ENCODE measurements at places on chromosomes 3 and 15.

DNA sequence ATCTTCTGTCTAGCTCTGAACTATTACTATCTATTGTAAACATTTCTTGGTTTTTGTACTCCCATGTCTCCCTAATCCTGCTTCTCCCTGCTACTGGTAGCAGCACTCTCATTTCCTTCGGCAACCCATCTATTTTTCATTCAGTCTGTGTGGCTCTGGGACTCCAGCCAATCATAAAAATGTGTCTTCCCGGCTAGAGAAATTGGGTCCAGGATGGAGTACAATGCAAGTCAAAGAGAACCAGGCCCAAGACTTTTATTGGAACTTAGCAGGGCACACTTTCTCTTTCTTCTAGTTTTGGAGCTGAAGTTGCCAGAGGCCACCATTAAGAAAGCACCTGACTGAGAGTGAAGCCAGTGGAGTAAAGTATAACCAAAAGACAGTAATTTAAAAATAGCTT is 22.8 kb upstream of the ARHGEF26 start:
- DNase-seq = no peak

- DNase-seq = peak; percentile 52
These were observed 529.6 kb downstream of the SHQ1 start for GRCh38 chr3:72318504-72319193.

- no peak for DNase-seq
These were observed 67.5 kb downstream of the PROS1 start for GRCh38 chr3:93906245-93906644.

DNA sequence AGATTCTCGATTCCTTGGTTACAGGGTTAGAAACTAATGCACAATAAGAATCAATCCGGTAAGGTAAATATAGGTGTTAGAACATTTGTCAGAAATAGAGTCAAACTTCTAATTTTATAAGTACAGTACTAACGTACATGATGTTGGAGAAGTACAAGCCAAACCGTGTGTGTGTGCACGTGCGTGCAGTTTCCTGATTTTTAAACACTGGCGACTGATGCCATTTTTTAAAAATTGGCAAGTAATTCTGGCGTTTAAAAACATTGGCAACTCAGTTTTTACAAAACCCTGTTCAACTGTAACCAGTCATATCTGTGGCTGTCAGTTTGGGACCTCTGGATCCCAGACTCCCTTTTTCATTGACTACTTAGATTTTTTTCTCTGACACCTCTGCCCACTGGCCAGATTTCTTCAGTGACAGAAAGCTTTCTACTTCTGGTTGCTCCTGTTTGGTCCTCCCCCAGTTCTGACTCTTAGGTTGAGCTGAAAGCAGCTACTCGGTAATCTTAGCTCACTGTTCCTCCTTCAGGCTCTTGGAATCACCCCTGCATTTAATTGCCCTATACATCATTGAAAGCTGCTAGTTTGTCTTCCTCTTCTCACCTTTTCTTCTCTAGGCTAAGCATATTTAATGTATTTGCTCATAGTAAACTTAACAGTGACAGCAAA is 843 bp downstream of the ATG7 start:
- DNase-seq = no peak

GRCh38 chr3:55704521-55704920 is 217.4 kb upstream of the WNT5A start:
- no peak for DNase-seq

DNA sequence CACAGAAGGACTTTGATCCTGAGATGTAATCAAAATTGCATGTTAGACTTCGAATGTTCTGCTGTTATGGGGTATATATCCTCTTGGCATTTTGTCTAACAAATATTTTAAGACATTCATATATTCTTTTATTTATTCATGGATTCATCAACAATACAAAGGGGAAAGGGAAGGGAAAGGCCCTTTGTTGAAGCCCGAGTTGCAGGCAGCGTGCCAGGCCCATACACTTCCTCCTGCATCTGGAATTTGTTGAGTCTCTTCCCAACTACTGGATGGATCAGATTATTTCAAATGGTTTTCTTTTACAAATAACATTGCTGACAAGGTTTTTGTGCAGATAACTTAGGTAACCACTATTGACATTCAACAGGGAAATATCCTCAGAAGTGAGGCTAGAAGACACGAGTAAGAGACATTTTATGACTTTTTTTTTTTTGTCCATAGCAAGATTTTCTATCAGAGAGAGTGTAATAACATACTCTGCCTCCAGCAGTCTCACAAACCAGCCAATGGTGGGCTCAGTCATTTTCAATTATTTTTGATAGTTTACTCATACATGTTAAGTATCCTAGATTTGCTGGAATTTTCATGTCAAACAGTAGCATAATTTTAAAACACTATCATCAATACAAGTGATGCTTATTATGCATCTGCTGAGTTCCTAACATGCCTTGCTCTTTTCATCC is 94.3 kb downstream of the RPL39L start:
- DNase-seq = no peak

DNA sequence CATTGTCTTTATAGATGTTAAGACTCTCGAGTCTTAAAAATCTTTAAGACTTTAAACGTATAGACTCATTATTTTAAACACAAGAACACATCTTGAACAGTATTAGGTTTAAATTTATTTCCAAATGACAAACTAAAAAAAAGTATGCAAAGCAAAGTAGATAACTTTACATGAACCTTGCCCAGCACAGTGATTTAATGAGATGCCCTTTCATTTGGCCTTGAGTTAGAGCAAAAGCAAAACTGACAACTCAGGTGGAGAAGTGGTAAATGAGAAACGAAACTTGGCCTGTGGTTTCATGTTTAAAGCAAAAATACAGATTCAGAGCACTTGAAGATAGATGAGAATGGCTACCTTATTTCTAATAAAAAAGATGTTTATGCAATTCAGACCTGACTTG is 8.6 kb downstream of the GPR15 start:
- DNase-seq = no peak

GRCh38 chr3:178996399-178996798 is 75.2 kb downstream of the ZMAT3 start:
- no peak for DNase-seq

DNA sequence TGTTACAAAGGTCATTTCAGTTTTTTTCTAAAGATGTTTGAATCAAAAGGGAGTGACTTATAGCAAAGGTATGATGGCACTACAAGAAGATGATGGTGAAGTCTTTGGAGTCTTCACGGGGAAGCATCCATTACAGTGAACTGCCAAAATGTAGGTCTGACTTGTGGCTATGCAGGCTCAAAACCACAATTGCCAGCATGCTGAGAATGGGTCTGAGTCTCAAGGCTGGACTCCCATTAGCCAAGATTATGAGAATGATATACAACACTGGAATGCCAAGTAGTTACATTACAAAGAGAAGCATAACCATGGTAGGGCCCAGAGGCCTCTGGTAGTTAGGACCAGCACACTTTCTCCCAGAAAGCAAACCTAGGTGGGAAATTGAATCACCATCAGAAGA is 194.2 kb downstream of the MTHFS start:
- no peak for DNase-seq

GRCh38 chr15:75809986-75810750 is 33.1 kb upstream of the UBE2Q2 start:
- DNase-seq = peak; percentile 59

DNA sequence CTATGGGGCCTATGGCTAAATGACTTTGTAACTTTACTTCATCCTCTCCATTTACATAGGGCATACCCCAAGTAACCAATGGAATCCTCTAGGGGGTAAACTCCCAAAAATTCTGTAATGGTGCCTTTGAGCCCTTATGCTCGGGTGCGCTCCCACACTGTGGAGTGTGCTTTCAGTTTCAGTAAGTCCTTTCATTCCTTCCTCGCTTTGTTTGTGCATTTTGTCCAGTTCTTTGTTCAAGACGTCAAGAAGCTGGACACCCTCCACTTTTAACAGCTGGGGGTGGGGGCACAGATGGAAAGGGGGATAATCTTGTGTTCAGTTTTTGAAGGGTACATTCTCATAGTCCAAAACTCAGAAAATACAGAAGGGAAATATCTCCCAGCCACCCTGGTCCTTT is 84.4 kb upstream of the C2CD4B start:
- no peak for DNase-seq

DNA sequence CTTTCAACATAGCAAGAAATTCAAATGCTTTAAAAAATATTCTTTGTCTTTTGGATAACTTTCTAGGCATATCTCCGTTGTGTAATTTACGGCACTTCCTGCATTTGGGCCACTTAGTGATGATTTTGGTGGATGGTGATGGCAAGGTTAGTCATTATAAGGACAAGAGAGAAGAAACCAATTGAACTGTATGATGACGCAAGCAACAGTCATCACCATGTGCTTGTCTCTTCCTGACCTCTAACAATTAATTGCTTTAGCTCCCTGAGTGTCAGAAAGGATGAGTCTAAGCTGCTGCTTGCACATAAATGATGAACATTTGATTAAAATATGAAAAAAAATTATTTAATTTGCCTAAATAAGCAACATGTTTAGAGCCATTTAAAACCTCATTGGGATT is 11.3 kb upstream of the P2RY12 start:
- DNase-seq = no peak

GRCh38 chr3:179421500-179421899 is 29.8 kb downstream of the GNB4 start:
- DNase-seq = peak; percentile 15

- DNase-seq = no peak
These were observed 77.4 kb downstream of the GMNC start for GRCh38 chr3:190785047-190785446.

DNA sequence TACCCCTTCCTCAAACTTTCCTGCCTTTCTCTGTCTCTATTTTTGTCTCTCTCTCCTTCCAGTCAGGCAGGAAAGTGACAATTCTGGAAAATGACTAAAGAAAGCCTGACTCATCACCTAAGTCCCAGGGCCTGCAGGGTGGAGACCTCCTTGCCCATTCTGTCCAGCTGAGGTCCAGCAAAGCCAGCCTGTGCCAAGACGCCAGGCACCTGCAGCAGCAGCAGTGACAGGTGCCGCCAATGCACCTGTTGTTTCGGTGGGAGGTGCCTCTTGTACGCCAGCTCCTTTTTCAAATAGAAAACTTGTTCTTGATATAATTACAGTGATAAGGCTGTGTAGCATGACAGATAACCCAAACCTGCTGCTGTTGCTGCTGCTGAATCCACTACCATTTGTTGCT is 501.3 kb downstream of the NTRK3 start:
- DNase-seq = no peak

- DNase-seq = no peak
These were observed 89.5 kb downstream of the EOMES start for GRCh38 chr3:27632431-27633223.

GRCh38 chr3:135503760-135504686 is 461.5 kb upstream of the PPP2R3A start:
- peak; percentile 41 for DNase-seq

DNA sequence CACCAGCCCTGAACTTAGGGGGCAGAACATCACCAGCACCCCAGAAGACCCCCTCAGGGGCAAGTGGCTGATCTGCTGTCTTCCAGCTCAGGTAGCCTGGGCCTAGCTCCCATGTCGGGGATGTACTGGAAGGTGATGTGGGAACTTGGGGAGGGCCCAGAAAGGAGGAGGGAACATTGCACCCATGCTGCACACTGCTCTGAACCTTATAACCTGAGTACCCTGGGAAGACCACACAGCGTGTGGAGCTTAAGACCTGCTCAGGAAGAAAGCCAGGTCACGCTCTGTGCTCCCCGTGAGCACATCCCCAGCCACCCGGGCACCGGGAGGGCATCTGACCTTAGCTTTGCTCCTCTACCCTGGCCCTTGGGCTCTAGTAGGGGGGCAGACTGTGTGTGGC is 159.4 kb downstream of the ATP10A start:
- DNase-seq = no peak

GRCh38 chr15:31324186-31324585 is 2.4 kb upstream of the KLF13 start:
- no peak for DNase-seq

- DNase-seq = no peak
These were observed 150.5 kb upstream of the NPHP3 start for GRCh38 chr3:132872711-132873110.

DNA sequence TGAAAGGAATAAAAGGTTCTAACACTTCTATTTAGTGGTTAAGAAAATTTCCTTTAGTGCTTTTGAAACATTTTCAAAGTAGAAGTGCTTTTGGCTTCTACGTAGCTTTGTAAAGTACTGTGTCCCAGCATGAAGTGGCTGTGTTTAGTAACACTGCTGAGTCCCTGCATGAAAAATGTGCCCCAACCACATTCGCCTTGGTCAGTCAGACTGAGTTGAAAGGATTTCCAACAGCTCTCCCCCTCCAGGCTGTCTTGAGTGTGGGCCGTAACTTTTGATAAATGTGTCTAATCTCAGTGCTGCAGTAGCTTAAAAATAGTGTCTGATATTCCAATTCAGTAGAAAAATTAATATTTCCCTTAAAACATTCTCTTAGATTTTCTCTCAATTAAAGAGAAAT is 115.0 kb downstream of the NR1D2 start:
- no peak for DNase-seq

GRCh38 chr3:8663177-8664061 is 18.8 kb upstream of the SSUH2 start:
- DNase-seq = peak; percentile 87

DNA sequence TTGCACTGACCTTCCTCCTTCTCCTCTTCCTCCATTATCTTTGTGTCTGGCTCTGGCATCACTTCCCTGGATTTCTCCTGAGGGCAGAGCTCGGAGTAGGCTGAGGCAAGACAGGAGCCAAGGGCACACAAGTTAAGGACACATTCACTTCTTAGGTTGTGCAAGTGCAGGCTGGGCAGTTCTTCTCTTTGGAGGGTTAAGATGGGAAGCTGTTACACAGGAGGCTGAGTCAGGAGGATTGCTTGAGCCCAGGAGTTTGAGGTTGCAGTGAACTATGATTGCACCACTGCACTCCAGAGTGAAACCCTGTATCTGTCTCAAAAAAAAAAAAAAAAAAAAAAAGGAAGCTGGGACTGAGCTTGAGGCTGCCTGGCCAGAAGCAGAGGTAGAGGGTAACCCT is 176.2 kb upstream of the ANKRD28 start:
- no peak for DNase-seq

- no peak for DNase-seq
These were observed 725.3 kb downstream of the TUSC7 start for GRCh38 chr3:117434661-117435412.

GRCh38 chr15:82624438-82624837 is 22.7 kb downstream of the CPEB1 start:
- no peak for DNase-seq

- DNase-seq = no peak
These were observed 60.8 kb upstream of the GOLIM4 start for GRCh38 chr3:168156479-168156878.

GRCh38 chr3:194675081-194675640 is 3.2 kb upstream of the LSG1 start:
- peak; percentile 26 for DNase-seq

GRCh38 chr3:187251599-187251998 is 39.9 kb downstream of the MASP1 start:
- no peak for DNase-seq

DNA sequence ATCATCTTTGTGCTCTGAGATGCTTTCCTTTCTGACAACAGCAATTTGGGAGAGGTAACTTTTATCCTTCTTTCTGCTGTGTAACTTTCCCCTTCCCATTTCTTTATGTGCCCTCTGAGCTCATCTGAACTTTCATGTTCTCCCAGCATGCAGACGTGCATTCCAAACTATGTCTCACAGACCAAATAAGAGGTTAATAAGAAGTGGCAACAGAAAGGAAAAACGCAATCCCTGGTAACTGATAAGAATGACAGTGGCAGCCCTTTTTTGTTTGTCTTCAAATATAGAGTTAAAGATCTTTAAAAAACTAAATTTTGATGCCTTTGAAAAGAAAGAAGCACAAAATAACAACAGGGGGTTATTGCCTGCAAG is 533.4 kb downstream of the FOXP1 start:
- no peak for DNase-seq

GRCh38 chr3:188185717-188186251 is 31.8 kb downstream of the LPP start:
- no peak for DNase-seq

All from K562 (cell line).